ENCODE measurements at places on chromosomes 4 and X.

DNA sequence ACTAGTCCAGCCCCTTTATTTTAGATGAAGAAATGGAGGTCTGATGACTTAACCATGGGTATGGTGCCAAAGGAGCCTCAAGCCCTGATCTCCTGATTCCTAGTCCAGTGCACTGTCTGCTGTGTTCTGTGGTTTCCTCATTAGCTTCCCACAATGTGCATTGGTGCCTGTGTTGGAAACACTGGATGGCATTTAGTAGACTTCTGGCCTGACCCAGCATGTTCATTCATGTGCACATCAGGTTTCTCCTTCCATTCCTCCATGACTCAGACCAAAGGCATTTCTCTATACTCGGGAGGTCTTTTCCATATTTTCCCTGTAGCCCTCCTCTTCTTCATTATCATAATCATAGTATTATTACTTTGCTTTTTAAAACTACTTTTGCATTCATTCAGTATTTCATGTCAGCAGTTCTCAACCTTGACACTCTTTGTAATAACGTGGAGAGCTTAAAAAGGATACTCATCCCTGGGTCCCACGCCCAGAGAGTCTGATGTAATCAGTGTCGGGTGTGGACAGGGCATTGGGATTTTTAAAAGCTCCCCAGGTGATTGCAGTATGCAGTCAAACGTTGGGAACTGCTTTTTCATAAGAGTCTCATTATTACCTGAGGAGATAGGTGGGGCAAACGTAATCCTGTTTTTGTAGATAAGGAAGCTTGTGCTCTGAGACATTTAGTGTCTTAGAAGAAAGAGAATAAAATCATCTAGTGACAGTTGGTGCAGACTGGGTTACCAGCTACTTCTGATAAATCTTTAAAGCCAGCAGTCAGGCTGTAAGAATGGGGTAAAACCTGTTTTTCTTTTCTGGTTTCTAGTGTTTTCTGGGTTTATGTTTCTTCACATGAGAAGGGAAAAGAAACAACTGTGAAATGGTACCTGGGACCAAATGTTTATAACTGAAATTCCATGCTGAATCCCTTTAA, 40.9 kb upstream of the XK start:
- DNase-seq, result no peak

DNA sequence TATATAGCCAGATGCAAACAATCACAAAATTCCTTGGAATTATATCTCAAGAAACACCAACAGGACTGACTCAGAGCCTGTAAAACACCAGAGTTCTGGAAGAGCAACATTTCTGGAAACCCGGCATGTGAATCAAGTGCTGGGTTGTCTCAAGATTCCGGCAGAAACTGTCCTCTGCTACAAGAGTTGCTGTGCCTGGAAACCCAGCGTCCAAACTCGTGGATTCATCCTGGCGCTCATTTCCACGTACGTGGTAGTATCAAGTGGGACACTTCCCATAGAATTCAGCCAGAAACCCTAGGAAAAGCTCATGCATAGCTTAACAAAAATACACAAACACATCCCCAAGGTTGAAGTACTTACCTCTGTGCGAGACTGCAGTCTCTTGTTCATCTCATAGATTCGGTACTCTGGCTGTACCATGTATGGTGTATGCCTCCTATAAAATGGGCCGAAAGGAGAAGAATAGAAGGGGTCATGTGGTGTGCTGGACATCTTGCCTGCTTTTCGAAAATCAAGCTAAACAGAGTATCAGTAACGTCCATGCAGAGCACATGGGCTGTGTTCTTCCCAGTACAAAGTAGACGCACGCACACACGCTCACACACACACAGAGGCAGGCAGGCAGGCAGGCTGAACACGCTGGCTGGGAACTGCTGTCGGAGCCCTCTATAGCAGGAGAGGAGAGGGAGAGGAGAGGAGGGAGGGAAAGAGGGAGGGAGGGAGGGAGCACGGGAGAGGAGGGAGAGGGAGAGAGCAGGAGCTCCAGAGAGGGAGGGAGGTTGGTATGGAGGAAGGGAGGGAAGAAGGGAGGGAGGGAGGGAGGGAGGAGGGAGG, at the start of gene LDB2:
TSS of gene LDB2 (minus strand) at position 655 of the 837 bp plus-strand sequence.
- peak; percentile 69 for DNase-seq

GRCh38 chrX:78333521-78333920, 6.1 kb upstream of the CYSLTR1 start:
- no peak for DNase-seq

DNA sequence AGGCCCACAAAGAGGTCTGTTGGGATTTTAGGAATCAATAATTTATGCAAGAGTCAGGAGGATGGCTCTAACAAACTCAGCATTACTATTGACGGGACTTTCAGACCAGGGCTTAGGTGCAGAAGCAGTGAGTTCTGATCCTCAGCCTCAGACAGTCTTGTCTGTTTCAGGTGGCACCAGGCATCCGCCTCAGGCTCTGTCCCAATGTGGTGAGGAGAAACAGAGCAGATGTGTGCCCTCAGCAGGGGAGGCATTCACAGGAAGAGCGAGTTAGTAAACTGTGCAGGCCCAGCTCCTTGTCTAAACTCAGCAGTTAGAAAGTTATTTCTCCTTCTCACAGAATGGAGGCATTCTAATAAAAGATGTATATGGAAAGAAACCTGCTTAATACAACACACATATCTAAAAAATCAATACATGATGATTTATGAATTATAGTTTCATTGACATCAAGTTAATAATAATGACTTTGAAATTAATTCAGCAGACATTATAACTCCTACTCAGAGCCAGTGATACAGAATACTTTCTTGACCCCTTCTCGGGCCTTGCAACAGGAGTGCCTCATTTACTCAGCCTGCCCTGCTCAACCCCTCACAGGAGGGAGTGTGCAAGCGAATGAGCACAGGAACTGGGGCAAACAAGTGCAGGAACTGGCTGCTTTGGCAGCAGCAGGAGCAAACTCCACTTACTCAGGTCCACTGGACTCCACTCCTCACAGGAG, 202.8 kb upstream of the SMIM31 start:
- no peak for DNase-seq

DNA sequence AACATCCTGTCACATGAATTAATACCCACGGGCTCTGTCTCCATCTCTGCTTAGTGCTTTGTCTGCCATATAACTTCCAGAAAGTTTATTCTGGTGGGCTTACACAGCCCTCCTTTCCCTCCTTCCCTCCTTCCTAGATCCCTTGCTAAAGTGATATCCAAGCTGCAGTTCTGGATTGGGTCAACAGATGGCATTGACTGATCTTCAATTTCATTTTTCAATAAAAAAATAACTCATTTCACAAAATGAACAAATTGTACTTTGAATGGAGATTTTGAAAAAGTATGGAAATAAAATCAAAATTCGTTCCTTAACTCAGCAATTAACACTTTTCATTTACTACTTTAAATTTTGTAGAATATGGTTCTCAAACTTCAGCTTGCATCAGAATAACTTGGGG, 94.9 kb downstream of the NXF2 start:
- DNase-seq, result no peak

- peak; percentile 53 for DNase-seq
These were observed 277.1 kb upstream of the TENM3 start for GRCh38 chr4:181966104-181966551.

DNA sequence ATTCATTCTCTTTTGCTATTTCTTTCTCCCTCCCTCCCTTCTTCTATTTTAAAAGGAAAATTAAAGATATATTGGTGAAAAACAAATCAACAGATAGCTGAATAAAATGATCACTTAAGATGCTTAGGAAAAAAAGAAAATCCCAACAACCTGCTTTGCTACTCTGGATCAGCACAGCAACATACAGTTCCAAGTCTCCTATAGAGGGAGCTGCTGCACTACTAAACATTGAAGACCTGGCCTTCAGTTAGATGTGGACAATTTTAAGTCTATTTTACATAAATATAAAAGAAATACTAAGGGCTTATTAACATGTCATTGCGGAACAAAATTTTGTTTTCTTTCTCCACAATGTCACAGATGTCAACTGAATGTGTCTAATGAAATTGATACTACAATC, 226.4 kb downstream of the MAGEB5 start:
- DNase-seq, result peak; percentile 1

GRCh38 chr4:864456-865120, 38.7 kb upstream of the CPLX1 start:
- no peak for DNase-seq

DNA sequence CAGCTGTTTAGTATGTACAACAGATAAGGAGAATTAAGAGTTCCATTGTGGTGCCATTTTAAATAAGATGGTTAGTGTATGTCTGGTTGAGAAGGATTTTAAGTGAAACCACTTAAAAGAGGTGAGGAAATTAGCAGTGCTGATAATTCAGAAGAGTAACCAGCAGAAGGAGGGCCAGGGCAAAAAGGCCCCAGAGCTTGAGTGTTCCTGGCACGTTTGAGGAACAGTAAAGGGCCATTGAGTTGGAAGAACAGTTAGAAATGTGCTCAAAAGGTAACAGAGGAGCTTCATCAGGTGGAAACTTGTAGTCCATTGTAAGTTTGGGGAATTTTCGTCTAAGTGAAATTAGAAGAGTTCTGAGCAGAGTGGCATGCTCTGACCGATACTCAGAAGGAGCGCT, 606.2 kb upstream of the ZFP42 start:
- DNase-seq, result no peak

GRCh38 chrX:23773601-23774175, 9.3 kb upstream of the SAT1 start:
- no peak for DNase-seq

GRCh38 chr4:11271263-11271662, 157.4 kb downstream of the HS3ST1 start:
- no peak for DNase-seq

DNA sequence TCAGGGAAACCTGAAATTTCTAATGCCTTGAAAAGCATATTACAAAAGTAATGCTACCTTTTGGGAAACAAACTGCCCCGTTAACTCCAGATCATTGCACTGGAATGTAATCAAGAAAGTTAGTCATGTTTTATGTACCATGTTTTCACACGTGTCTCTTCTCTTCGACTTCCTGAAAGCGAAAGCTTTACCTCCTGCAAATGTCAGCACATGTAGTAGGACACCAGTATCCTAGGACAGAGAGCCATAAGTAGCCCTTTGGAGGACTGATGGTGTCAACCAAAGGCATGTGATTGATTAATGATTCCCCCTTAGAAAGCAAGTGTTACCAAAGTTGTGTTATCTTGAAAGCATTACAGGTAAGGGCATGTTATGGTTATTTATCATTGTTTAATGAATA, 8.8 kb upstream of the MND1 start:
- DNase-seq, result no peak

DNA sequence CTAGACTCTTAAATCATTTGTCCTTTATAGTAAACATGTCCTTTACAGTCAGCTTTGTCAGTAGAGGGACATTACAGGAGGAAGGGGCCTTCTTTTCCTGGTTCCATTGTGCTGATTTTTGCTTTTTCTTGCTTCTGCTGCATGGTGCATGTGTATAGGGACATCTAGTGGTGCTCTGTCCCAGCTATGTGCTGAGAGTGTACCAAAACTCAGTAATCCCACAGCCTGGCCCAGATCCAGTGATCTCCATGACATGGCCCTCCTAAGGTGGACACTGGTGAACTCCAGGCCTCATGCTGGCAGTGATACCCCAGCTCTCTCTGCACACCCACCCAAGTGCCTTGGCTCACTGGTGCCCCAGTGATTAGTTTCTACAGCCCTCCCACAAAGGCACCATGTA, 45.2 kb downstream of the MAGEB17 start:
- peak; percentile 8 for DNase-seq

DNA sequence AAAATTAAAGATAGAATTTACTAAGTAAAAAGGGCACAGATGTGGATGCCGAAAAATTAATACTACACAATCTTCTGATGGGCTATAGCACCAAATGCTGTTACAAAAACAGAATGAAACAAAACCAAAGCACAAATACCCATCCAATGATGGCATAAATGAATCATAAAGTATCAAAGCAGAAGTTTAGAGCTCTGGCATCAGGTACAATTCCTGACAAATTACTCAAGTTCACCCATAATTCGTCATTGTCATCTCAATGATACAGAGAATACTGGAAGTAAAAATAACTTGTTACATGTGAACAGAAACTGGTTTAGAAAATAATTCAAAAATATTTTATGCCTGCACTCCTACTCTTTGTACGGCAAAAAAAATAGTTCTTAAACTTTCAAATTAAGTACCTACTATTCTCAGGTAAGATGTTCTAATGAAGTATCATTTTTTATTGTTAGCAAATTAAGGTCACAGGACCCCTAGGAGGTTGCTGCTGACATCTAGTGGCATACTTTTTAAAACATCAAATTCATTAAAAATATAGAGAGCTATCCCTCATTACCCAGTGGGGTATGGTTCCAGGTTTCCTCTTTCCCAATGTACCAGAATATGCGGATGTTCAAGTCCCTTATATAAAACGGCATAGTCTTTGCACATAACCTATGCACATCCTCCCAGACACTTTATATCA, 126.1 kb downstream of the INPP4B start:
- DNase-seq, result peak; percentile 50

DNA sequence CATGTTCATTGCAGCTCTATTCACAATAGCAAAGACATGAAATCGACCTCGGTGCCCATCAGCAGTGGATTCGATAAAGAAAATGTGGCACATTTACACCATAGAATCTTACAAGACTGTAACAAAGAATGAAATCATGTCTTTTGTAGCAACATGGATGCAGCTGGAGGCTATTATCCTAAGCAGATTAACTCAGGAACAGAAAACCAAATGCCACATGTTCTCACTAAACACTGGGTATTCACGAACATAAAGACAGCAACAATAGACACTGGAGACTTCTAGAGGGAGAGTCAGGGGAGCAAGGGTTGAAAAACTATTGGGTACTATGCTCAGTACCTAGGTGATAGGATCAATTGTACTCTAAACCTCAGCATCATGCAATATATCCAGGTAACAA, 180.5 kb downstream of the PPP1R2C start:
- DNase-seq, result no peak

- peak; percentile 37 for DNase-seq
These were observed 115.4 kb upstream of the NUDT6 start for GRCh38 chr4:123037804-123038203.

DNA sequence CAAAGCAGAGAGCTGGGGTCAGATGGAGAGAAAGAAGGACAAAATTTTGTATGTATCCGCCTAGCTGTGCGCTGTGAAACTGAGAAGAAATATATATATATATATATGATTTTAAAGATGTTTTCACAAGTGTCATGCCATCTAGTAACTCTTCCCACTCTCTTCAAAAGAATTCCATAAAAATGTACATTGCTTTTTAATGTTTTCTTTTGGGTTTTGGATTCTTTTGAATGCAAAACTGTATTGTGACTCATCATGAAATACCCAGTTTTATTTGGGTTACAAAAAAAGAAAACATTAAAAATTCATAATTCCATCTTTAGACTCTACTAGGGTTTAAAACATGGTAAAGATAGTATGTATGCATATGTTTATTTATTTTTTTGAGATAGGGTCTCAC, 34.3 kb upstream of the IGFBP7 start:
- DNase-seq, result no peak

- DNase-seq, result no peak
These were observed 21.9 kb upstream of the ZNF81 start for GRCh38 chrX:47814851-47815250.

DNA sequence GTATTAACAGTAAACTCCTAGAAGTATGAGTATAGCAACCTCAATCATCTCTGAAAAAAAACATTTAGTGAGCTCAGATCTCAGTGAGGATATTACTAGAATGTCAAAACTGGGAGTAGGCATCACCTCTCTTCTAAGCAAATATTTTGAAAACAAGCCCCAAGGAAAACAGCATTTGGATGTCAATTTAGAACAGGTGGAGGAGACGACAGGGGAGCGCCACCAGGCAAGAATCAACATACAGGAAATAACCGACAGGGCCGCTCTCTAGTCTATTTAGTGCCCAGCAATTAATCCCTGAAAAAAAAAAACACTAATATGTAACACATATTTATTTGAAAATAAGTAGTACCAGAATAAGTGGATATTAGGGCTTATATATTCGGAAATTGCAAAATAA, 940.3 kb upstream of the ADGRL3 start:
- no peak for DNase-seq

- DNase-seq, result peak; percentile 49
These were observed 10.3 kb downstream of the ZDHHC9 start for GRCh38 chrX:129833153-129833990.

All from GM03348 (cell line).